Stimulated activated CD4-positive, alpha-beta T cell treated with anti-CD3 and anti-CD28 coated beads, Interleukin-15, amount 100 ng/mL, for 48 hours (primary cell): ENCODE measurements at places on chromosomes 5 and 9.

DNA sequence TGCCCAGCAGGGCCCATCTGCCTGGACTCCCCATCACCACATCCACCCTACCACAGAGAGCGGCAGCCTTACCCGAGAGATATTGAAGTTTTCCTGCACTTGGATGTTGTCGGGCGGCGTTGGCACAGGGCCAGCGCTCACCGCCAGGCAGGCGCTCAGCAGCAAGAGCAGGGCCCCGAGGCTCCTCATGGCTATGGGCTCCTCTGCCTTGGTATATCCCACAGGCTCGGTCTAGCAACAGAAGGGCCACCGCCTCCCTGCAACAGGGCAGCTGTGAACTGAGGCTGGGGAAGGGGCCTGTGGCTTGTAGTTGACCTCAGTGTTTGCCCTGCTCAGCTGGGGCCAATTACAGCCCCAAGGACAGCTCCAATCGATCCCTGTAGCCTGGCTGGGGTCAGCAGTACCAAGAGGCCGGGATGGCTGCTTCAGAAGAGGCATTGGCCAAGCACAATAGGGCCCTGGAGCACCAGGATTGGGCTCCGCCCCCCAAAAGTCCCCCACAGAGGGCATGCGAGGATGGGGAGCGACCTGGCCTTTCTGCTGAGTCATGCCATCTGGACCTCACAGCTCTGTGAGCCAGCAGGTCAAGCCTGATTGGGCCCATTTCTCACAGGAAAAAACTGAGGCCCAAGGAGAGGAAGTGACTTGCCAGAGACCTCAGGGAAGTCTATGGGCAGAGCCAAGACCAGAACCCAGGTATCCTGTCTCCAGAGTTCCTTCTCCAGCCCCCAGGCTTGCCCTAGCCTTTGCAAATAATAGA lies at the start of gene AMBP:
TSS of gene AMBP (minus strand) at position 280 of the 760 bp plus-strand sequence. CDS start at position 189, 91 bp downstream.
- DNase-seq = no peak

GRCh38 chr9:128920381-128921058 lies at the start of gene PHYHD1:
Gene PHYHD1 (plus strand): TSS chr9:128920982. CDS start chr9:128922324, 1,342 bp downstream.
- DNase-seq = no peak

- no peak for DNase-seq
Observed at GRCh38 chr9:131676431-131676972, 63.4 kb downstream of the RAPGEF1 start.

- DNase-seq = no peak
Observed at GRCh38 chr5:149824846-149825245, 94.7 kb downstream of the PPARGC1B start.

DNA sequence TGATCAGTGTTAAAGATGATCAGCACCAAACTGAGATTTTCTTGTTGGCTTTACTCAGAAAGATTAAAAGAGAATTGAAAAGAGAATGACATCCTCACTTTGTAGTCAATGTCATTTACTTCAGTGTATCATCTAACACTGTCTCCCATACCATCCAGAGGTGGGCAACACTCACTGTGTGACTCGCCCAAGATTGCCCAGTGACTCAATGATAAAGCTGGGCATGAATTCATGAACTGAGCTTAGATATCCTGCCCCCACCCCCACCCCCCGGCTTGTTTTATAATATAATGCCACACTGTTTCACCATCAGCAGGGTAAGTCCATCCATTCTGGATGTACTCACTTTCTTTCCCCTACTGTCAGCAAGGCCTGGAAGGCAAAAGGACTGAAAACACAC lies 242.2 kb downstream of the FAM114A2 start:
- no peak for DNase-seq

DNA sequence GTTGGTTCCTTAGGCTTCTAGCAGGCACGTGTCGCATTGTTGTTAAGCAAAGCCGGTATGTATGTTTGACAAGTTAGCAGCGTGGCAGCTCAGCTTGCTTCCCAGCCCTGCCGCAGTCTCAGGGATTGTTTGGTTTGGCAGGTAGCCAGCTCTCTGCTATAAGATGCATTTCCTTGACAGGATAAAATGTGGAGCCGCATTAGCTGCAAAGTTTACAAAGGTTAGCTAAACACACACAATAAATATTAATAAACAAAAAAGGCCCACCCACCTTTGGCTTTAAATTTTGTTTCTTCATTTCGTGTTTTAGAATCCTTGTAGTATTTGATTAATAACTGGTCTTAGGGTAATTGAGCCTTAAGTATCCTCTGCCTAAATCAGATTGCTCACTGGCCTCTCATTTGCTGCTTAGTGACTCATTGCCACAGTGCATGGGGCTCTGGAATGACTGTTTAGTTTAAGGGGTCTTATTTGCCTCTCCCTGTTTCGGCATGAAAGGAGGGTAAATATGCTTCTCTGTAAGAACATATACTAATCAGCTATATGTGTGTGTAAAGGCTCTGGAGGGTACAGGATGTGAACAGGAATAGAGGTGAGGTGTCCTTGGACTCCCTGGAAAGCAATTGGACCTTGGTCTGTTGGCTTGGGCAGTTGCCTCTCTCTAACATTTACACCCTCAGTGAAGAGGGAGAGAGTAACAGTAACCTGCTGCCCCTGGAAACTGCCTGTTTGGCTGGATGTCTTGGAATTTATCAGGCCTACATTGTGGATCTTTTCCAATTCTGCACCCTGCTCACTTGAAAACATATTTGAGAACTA lies 122.0 kb downstream of the GDNF start:
- DNase-seq = no peak

GRCh38 chr5:16600397-16600796 lies 16.4 kb downstream of the RETREG1 start:
- no peak for DNase-seq

GRCh38 chr5:21774801-21775200 lies 1078.3 kb downstream of the CDH12 start:
- no peak for DNase-seq
